Adrenal gland (tissue), 19 donors: ENCODE measurements at places on chromosomes 2 and 18. TPM values are rescaled to one million over a fixed set of nuclear protein-coding genes. Genes with fewer than 3 reads are reported as not detected.

DNA sequence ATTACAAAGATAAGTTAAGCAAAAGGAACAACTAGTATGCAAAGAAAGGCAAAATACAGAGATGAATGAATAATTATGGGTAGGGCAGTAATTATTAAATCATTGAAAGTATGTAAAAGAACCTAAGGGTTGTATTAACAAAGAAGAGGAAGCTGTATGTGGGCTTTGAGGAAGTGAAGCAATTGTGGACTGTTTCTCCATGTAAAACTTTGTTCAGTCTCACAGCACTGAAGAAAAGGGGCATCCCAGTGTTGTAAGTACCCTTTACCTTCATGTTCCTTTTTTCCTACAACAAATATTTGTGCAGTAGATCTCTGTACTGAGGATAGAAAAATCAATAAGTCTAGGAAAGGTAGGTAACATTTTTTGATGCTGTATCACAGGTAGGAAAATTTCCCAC, 388.7 kb upstream of the NRP2 start:
- no peaks in the 10 kb centered on the region for H3K27me3 ChIP-seq
- no peak overlapping the region for H3K4me3 ChIP-seq
- no peak overlapping the region for H3K27ac ChIP-seq
- H3K36me3 ChIP-seq = no peaks in the 10 kb centered on the region
- no peaks in the 10 kb centered on the region for H3K4me1 ChIP-seq

TUBA4A gene
- 26.4 TPM for total RNA-seq

- no peaks in the 10 kb centered on the region for H3K4me1 ChIP-seq
- no peaks in the 10 kb centered on the region for H3K36me3 ChIP-seq
- H3K4me3 ChIP-seq = no peak overlapping the region
- no peak for DNase-seq
- H3K27ac ChIP-seq = no peak overlapping the region
- H3K27me3 ChIP-seq = peaks cover 2% of the 10 kb centered on the region
Observed at GRCh38 chr2:60589104-60589503, 35.6 kb upstream of the BCL11A start.

DNA sequence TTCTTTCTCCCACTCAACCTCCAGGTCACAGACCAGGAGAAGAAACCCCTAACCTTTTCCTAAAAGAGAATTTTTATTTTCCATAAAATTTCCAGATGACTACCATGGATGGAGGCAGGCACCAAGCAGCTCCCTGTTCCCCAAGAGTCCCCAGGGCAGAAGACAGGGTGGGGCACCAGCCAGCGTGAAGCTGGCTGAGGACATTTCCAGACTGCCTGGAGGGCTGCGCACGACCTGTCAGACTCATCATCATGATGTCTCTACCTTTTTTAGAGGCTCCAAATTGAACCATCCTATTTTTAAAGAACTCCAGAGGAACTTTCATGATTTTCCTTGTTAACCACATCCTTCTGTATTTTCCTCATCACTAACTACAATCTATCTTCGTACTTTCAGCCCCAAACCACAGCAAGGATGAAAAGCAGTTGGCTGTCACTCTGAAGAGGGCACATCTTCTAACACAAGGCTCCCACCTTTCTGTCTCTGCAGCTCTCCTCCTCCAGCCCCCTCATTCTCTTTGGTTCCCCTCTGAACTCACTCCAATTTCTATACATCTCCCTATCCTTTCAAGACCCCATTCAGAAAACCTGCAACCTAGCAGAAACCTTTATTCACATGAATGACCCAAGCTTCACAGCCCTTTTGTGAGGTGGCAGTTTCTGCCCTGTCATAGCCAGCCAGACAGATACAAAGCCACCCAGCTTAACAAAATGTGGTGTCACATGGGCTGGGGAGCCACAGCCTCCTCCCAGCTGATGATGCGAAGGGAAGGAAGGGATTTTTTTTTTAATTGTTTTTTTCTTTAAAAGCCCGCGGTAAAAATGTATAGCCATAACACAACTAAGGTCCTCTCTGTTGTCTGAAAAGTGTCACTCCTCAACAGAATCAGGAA, 11.1 kb downstream of the AMMECR1L start:
- H3K27ac ChIP-seq = no peak overlapping the region
- H3K4me1 ChIP-seq = no peaks in the 10 kb centered on the region
- no peaks in the 10 kb centered on the region for H3K27me3 ChIP-seq

DNA sequence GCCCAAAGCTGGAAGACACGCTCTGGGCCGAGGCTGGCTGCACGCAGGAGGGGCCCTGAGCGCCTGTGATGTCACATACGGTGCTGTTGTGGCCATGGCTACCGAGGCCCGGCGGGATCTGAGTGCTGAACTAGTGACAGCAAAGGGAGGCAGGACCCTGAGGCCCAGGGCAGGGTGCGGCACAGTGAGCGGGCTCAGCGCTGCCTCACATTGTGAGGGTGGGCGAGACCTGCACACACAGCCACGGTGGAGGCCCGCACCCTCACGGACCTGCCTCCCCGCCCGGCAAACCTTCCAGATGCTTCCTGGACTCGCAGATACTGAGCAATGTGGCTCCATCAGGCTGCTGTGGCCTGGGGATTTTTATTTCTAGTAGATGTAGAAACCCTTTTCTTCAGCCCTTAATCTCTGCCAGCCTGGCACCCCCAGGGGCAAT, 133.8 kb upstream of the CTDP1 start:
- no peak for DNase-seq
- H3K36me3 ChIP-seq = no peaks in the 10 kb centered on the region
- H3K27me3 ChIP-seq = peaks cover 8% of the 10 kb centered on the region
- H3K4me3 ChIP-seq = no peak overlapping the region
- no peak overlapping the region for H3K27ac ChIP-seq

DNA sequence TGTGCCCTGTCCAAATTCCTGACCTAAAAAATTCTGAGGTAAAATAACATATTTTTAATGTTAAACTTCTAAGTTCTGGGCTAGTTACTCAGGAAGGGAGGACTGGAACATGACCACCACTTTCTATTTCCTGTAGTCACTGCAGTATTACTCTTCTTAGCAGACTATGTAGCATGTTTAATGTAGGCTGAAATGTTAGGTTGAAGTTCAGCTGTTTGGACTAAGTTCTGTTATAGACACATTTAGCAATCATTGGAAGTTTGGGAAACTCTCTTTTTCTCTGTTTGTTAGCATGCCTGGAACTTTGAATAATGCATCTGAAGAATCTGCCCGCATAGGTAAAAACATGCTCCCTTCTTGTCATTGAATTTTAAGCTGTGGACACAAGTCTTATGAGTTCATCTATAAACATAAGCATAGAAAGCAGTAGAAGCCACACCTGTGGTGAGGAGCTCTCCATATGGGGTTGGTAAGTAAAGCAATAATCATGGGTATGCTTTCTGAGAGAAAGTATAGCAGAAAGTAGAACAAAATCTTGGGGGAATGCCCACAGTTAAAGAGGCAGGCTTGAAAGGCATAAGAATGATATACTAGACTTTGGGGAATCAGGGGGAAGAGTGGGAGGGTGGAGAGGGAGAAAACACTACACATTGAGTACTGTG, 52.6 kb downstream of the IL1R2 start:
- no peaks in the 10 kb centered on the region for H3K36me3 ChIP-seq
- no peak overlapping the region for H3K4me3 ChIP-seq
- no peaks in the 10 kb centered on the region for H3K27me3 ChIP-seq
- H3K4me1 ChIP-seq = peaks cover 14% of the 10 kb centered on the region
- DNase-seq = no peak

- H3K4me1 ChIP-seq = no peaks in the 10 kb centered on the region
- no peak overlapping the region for H3K27ac ChIP-seq
- DNase-seq = no peak
- no peaks in the 10 kb centered on the region for H3K36me3 ChIP-seq
- H3K4me3 ChIP-seq = no peak overlapping the region
Observed at GRCh38 chr18:56284319-56284718, 354.1 kb downstream of the TXNL1 start.

DNA sequence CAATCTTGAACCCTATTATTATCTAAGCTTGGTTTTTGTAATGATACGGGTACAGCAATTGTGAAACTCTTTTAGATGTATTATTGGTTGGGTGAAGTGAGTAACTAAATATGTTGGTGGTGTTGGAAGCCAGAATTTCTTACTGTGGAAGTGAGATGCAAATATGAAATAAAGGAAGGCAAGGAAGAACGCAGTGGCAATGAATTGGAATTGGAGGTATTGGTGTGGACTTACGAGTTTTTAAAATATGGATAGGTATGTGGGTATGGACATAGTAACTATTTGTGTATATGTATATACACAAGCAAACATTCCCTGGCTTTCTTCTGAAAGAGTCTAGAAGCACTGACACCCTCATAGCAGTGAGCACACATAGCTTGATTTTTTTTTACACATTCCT, 105.8 kb downstream of the RAB3GAP1 start:
- no peak overlapping the region for H3K4me3 ChIP-seq
- no peaks in the 10 kb centered on the region for H3K36me3 ChIP-seq
- H3K27me3 ChIP-seq = no peaks in the 10 kb centered on the region
- H3K4me1 ChIP-seq = no peaks in the 10 kb centered on the region
- H3K27ac ChIP-seq = no peak overlapping the region

DNA sequence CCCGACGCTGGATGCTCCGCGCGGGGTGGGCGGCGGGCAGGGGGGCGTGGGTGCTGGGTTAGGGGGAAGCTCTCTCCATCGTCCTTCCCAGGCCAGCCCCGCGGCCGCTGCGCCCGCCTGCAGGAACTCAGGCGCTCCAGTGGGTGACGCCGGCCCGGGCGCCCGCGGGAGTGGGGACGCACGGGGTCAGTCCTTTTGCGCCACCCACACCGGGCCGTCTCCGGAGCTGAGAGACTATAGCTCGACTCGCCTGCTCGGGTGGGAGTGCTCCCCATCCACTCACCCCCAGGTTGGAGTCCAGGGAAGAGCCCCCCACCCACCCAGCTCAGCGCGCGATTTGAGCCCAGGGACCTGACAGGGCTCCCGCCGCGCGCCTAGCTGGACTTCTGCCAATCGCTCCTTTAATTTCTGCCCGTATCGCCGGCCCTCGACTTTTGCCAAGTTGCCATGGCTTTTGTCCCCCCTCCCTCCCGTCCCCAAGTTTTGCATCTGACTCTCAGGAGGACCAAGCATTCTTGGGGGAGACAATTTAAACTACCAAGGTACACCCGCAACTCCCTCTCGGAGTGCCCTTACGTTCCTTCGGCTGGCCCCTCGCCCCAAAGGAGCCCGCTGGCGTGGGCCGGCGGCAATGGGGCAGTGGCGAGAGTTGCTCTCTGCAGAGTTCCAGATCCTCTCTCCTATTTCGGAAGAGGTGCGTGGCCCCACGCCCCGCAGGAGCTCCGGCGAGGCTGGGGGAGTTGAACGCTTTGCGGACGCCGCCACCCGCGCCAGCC, 205.8 kb upstream of the SMAD2 start:
- no peaks in the 10 kb centered on the region for H3K27me3 ChIP-seq
- H3K4me1 ChIP-seq = peaks cover 42% of the 10 kb centered on the region
- no peak overlapping the region for H3K4me3 ChIP-seq
- no peaks in the 10 kb centered on the region for H3K36me3 ChIP-seq
- no peak overlapping the region for H3K27ac ChIP-seq

NGEF gene
- 38.5 TPM for total RNA-seq

C18orf32 gene
- 33.1 TPM for total RNA-seq

GRCh38 chr2:70767079-70767698, 811 bp downstream of the ADD2 start:
- H3K4me3 ChIP-seq = peak overlapping the region; percentile 45
- H3K27ac ChIP-seq = no peak overlapping the region
- H3K27me3 ChIP-seq = peaks cover 34% of the 10 kb centered on the region
- H3K36me3 ChIP-seq = no peaks in the 10 kb centered on the region
- H3K4me1 ChIP-seq = peaks cover 9% of the 10 kb centered on the region
- no peak for DNase-seq

DCAF17 gene
- total RNA-seq = 14.9 TPM

- DNase-seq = peak; percentile 84
- H3K4me3 ChIP-seq = no peak overlapping the region
Observed at GRCh38 chr2:208013285-208014178, 11.8 kb downstream of the PLEKHM3 start.

GRCh38 chr2:29841386-29842004, 79.9 kb downstream of the ALK start:
- peak; percentile 18 for DNase-seq
- H3K27me3 ChIP-seq = no peaks in the 10 kb centered on the region
- H3K36me3 ChIP-seq = no peaks in the 10 kb centered on the region
- H3K4me3 ChIP-seq = no peak overlapping the region
- no peaks in the 10 kb centered on the region for H3K4me1 ChIP-seq
- H3K27ac ChIP-seq = no peak overlapping the region

MC2R gene
- 365 TPM for total RNA-seq

- no peaks in the 10 kb centered on the region for H3K4me1 ChIP-seq
- no peak overlapping the region for H3K27ac ChIP-seq
- H3K4me3 ChIP-seq = no peak overlapping the region
- no peak for DNase-seq
Observed at GRCh38 chr2:174570318-174570958, 27.2 kb downstream of the WIPF1 start.

FBLN7 gene
- total RNA-seq = 11.2 TPM

DNA sequence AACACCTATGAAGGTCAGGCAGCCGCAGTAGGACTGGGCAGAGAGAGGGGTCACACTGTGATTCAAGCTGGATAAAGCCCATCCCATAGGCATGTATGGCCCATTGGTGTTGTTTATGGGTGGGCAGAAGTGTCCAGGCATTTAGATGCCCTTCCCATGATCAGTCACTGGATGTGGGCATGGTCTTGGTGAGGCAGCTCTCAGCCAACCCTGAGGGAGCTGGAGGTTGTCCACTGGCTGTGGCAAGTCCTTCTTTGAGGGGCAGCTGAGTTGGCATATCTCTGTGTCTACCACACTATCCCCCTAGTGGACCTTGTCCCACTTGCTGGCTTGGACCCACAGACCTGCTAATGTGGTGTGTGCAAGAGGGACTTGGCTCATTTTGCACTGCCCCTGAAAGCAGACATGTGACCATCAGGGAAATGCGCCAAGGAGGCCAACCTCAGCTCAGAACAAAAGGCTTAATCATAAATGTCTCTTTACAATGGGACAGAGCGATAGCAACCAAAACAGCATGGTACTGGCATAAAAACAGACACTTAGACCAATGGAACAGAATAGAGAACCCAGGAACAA, 82.0 kb downstream of the TMEM17 start:
- H3K4me3 ChIP-seq = no peak overlapping the region
- peak; percentile 54 for DNase-seq
- H3K4me1 ChIP-seq = no peaks in the 10 kb centered on the region

MOCOS gene
- total RNA-seq = 15.3 TPM

COL4A3 gene
- 12.7 TPM for total RNA-seq

DNA sequence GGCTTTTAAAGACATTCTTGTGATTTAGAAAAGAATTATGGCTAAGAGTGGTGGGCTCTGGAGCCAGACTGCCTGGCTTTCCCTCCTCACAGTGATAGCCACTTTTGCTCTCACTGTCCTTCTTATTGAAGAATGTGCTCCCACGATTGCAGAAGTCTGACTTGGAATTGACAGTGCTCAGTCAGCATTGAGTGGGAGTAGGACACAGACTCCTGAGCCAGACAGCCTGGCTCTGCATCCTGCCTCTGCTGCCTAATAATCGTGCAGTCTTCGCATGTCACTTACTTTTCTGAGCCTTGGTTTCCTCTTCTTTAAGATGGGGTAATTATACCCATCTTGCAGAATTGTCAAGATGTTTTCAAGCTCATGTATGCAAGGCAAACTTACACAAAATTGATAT, 23.3 kb downstream of the SPATS2L start:
- H3K27me3 ChIP-seq = no peaks in the 10 kb centered on the region
- no peaks in the 10 kb centered on the region for H3K4me1 ChIP-seq
- no peak overlapping the region for H3K27ac ChIP-seq
- no peaks in the 10 kb centered on the region for H3K36me3 ChIP-seq
- no peak for DNase-seq
